Activated T-cell treated with anti-CD3 and anti-CD28 coated beads, Interleukin-2, amount 50 U/mL, for 4 hours (primary cell): ENCODE measurements at places on chromosomes 11 and 22.

DNA sequence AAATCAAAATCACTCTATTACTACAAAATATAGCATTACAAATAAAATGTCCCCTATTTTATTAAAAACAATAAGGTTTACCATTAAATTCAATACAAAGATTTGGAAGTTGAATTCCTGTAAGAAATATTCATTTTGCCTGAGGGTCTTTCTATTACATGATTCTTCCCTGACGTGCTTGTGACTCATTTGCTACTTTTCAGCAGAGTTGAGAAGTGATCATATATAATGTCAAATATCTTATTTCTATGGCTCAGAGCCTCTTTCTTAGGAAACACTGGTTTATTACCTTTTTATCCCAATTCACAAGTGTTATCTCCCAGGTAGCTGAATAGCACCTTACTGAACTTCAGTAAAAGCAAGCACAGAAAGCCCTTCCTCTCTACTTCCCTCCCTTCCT lies 65.2 kb upstream of the CNTN5 start:
- no peak for DNase-seq

DNA sequence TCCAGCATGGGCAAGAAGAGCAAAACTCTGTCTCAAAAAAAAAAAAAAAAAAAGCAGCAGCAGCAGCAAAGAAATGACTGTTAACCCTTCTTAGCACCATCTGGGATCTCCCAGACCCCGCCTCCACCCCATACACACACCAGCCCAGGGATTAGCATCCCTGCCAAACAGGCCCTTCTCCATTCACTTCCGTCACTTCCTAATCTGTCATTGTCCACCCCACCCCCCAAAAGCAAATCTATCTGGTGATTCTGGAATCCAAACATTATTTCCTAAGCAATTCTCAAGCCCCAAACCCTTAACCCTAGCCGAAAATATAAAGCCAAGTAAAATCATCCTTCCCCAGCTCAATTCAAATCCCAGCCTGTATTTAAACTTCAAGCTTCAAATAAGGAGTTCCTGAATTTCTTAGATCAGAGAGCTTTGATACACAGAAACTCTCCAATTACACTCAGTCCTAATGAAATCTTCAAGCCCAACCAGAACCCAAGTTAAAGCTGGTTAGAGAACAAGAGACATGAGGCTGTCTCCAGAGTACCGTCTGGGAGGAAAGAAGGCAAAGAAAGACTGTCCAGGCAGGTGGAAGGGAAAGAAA lies 6.0 kb upstream of the AHNAK start:
- no peak for DNase-seq

DNA sequence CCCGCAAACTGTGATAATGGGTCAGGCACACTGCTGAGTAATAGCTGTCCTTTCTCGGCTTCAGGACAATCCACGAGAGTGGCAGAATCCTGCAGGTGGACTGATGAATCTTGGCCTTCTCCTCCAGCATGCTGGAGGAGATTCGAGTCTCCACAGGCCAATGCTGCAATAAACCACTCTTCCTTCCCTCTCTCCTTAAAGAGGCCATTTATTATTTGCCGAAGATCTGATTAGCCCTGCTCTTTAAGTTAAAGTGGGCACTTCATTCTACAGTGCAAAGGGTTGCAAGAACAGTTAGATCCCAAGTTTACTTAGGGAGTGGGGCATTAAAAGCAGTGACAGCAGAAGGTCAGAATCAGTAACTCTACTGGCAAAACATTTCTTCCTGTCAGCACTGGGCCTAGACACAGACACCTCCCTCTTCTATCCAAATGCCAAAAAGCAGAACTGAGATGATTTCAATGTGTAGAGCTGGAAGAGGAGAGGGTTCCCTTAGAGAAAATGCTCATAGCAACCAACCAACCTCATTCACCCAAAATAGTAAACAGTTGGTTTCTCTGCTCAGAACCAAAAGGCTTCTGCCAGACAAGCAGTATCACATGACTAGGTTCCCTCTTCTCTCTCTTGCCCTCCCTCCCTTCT lies 121.7 kb downstream of the SGSM3 start:
- DNase-seq = no peak

GRCh38 chr11:113131036-113131775 lies 170.0 kb downstream of the NCAM1 start:
- DNase-seq = no peak

GRCh38 chr22:38881464-38881871 lies 9.5 kb upstream of the CBX6 start:
- DNase-seq = no peak

GRCh38 chr22:35070451-35071093 lies 4.6 kb downstream of the ISX start:
- DNase-seq = no peak
